ENCODE measurements at places on chromosomes 7 and 10. TPM values are rescaled to one million over a fixed set of nuclear protein-coding genes. Genes with fewer than 3 reads are reported as not detected.

The LRRTM3 gene
- not detected for total RNA-seq

- peak overlapping the region; percentile 66 for H3K4me3 ChIP-seq
- peaks cover 17% of the 10 kb centered on the region for H3K27me3 ChIP-seq
- DNase-seq, result no peak
Observed at GRCh38 chr7:26151096-26151495, 902 bp upstream of the NFE2L3 start.

DNA sequence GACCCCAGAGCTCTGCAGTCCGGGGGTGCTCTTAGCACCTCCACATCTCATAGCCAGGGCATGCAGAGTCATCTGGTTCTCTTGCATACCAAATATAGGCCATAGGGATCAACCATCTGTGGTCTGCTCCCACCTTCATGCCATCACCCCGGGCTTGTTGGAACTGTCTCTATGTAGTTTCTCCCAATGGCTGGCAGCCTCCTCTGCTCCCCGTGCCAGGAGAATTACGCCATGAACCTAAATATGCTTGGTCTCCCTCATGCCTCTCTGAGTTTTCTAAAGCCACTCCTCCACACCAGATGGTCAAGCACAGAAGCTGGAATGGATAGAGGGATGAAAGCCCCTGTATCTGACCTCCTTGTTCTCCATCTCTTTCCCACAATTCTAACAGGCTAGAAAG lies 302.6 kb upstream of the MYO3A start:
- H3K27ac ChIP-seq, result no peak overlapping the region
- no peaks in the 10 kb centered on the region for H3K27me3 ChIP-seq
- H3K4me1 ChIP-seq, result no peaks in the 10 kb centered on the region
- no peaks in the 10 kb centered on the region for H3K36me3 ChIP-seq

The RELN gene
- total RNA-seq, result 0.14 TPM

DNA sequence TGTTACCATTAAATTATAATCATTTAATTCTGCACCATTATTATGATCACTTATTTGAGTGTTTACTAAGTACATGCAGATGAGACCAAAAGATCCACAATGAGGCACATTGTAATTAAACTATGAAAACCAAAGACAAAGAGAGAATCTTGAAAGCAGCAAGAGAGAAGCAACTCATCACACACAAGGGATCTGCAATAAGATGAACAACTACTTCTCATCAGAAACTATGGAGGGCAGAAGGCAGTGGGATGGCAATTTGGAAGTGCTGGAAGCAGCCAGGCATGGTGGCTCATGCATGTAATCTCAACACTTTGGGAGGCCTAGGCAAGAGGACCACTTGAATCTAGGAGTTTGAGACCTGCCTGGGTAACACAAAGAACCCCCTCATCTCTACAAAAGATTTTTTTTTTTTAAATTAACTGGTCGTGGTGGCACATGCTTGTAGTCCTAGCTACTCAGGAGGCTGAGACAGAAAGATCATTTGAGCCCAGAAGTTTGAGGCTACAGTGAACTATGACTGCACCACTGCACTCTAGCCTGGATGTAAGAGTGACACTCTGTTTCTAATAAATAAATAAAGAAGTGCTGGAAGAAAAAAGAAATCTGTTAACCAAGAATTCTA lies 47.7 kb downstream of the CDK6 start:
- H3K36me3 ChIP-seq, result no peaks in the 10 kb centered on the region
- H3K4me1 ChIP-seq, result no peaks in the 10 kb centered on the region
- no peak for DNase-seq
- H3K27ac ChIP-seq, result no peak overlapping the region
- no peak overlapping the region for H3K4me3 ChIP-seq

- H3K27ac ChIP-seq, result no peak overlapping the region
- no peak overlapping the region for H3K4me3 ChIP-seq
- peaks cover 6% of the 10 kb centered on the region for H3K4me1 ChIP-seq
- H3K27me3 ChIP-seq, result no peaks in the 10 kb centered on the region
Observed at GRCh38 chr7:143493751-143494150, 16.1 kb downstream of the TAS2R41 start.

DNA sequence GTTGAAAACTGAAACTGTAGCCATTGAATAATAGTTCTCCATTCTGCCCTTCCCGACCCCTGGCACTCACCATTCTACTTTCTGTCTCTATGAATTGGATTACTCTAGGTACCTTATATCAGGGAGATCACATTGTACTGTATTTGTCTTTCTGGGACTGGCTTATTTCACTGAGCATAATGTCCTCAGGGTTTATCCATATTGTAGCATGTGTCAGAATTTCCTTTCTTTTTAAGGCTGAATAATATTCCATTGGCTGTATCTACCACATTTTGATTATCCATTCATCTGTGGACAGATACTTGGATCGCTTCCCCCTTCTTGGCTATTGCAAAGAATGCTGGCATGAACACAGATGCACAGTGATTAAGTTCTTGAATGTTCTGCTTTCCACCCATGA lies 107.4 kb downstream of the CDH23 start:
- no peaks in the 10 kb centered on the region for H3K4me1 ChIP-seq
- H3K27ac ChIP-seq, result no peak overlapping the region
- H3K36me3 ChIP-seq, result no peaks in the 10 kb centered on the region
- H3K27me3 ChIP-seq, result no peaks in the 10 kb centered on the region
- no peak for DNase-seq

- H3K4me3 ChIP-seq, result no peak overlapping the region
- H3K27ac ChIP-seq, result peak overlapping the region; percentile 47
- peaks cover 28% of the 10 kb centered on the region for H3K4me1 ChIP-seq
- no peaks in the 10 kb centered on the region for H3K27me3 ChIP-seq
- peaks cover 43% of the 10 kb centered on the region for H3K36me3 ChIP-seq
Observed at GRCh38 chr10:122098924-122099323, 110.0 kb downstream of the TACC2 start.

DNA sequence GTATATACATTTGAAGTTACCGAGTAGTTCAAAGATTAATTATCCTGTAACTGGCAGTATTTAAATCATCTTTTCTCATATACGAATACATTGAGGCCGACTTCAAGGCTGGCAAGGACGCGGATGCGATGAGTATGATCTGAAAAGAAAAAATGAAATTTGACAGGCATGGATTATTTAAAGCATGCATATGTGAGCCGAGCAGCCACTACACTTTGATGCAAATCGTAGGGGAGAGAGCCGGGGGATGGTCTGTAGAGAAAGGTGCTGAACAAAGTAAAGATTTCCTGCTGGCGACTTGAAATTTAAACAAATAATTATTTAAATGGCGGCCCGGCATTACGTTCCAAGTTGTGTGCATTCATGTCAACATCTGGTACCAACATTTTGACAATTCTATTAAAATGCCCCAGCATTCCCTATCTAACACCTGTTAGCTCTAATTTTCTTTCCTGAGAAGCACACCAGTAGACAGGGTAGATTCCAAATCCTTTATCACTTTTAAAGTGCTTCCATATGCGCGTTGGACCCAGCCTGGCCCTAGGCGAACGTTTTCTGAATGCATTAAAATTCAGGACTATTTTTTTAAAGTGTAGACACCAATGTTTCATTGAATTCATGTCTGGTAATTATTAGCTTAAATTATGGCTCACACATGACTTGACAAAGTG lies 188.7 kb downstream of the EMX2 start:
- H3K36me3 ChIP-seq, result no peaks in the 10 kb centered on the region
- peaks cover 6% of the 10 kb centered on the region for H3K27me3 ChIP-seq
- no peaks in the 10 kb centered on the region for H3K4me1 ChIP-seq
- DNase-seq, result no peak

The MBLAC1 gene
- total RNA-seq, result 2.6 TPM

The SORCS1 gene
- 0.36 TPM for total RNA-seq

DNA sequence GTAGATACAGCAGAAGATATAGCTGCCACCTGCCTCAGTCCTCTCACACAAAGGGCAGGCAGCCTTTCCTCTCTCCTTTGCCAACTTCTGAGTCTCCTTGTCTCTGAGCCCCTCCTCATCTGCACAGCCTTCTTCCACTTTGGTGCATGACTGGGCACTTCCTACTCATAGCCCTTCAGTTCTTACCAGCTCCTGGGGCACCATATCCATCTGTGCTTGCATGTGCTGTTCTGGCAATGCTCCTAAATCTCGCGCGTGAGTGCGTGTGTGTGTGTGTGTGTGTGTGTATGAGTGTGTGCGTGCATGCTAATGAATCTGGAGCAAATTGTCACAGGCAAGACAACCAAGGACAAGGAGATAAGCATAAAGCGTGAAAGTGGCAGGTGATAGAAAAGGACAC lies 1271.6 kb upstream of the SORCS1 start:
- no peak for DNase-seq
- H3K27ac ChIP-seq, result no peak overlapping the region

DNA sequence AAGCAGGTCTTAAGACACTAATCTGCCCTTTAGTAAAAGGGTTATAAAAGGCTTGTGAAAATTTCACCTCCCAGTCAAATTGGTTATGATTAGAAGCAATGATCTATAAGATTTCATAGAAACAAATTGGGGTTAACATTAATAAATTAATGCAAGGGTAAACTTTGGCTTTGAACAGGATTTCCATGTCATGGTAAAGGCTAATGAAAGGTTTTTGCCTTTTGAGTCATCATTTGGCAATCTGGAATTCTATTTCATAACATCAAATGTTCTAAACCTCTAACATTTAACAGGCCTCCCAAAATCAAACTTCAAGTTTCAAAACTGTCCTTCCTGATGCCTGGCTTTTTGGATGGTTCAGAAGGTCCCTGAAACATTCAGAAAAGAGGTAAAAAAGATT lies 62.4 kb downstream of the COA1 start:
- H3K27ac ChIP-seq, result no peak overlapping the region
- no peaks in the 10 kb centered on the region for H3K36me3 ChIP-seq
- H3K4me3 ChIP-seq, result no peak overlapping the region
- no peaks in the 10 kb centered on the region for H3K27me3 ChIP-seq
- no peak for DNase-seq

- H3K27me3 ChIP-seq, result no peaks in the 10 kb centered on the region
- H3K4me3 ChIP-seq, result no peak overlapping the region
- H3K27ac ChIP-seq, result no peak overlapping the region
- no peaks in the 10 kb centered on the region for H3K36me3 ChIP-seq
Observed at GRCh38 chr7:14739841-14740185, 162.7 kb downstream of the DGKB start.

DNA sequence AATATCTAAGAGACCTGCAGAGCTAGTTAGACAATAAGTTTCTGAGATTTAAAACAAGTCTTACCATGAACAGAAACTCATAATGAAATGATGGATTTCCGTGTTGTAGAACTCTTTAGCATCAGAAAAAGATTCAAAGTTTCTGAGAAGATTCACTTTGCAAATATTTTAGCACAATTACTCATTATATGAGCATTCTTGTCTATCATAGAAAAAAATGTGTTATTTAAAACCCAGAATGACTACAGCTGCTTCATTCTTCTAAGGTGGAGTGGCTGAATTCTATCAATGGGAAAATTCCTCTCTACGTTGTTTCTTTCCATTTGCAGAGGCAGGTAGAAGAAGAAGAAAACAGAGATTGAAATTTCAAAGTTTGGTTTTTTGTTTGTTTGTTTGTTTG lies 21.0 kb upstream of the RALA start:
- no peak overlapping the region for H3K4me3 ChIP-seq
- no peak overlapping the region for H3K27ac ChIP-seq
- H3K4me1 ChIP-seq, result no peaks in the 10 kb centered on the region
- H3K27me3 ChIP-seq, result no peaks in the 10 kb centered on the region
- no peak for DNase-seq
- no peaks in the 10 kb centered on the region for H3K36me3 ChIP-seq

The FAM241B gene
- 1.6 TPM for total RNA-seq

The TAS2R4 gene
- total RNA-seq, result 0.15 TPM

The UNCX gene
- total RNA-seq, result not detected

DNA sequence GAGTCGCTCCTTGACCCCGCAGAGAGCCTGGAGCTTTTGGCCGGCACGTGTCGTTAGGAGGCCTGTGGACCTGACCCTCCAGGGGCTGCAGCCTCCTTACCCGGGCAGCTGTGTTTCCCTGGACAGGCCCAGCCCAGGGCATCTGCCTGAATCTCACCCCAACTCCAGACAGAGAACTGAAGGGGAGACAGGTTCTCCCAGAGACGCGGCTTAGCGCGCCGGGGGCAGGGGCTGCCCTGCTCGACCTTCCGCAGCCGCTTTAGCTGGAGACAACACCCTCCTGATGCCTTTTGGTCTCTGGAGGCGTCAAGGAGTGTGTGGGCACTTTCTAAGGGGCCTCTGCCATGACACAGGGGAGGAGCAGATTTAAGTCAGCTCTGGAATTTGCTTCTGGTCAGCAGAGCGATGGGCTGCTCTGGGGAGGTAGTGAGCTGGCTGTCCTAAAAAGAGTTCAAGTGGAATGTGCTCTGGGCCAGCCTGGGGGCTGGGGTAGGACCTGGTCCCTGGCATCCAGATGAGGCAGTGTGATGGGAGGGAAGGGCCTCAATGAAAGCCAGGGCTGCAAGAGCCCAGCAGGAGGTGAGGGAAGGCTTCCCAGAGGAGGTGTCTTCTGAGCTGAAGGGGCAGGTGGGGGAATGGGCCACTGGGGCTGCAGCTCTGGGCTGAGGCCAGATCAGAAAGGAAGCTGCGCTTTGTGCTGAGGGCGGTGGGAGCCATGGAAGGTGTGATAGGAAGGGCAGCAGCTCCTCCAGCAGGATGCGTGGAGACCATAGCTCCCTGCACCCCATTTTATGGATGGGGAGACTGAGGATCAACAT lies 5.8 kb downstream of the GRIFIN start:
- DNase-seq, result no peak
- no peak overlapping the region for H3K27ac ChIP-seq
- H3K36me3 ChIP-seq, result no peaks in the 10 kb centered on the region

The CYP2E1 gene
- total RNA-seq, result 1.6 TPM

DNA sequence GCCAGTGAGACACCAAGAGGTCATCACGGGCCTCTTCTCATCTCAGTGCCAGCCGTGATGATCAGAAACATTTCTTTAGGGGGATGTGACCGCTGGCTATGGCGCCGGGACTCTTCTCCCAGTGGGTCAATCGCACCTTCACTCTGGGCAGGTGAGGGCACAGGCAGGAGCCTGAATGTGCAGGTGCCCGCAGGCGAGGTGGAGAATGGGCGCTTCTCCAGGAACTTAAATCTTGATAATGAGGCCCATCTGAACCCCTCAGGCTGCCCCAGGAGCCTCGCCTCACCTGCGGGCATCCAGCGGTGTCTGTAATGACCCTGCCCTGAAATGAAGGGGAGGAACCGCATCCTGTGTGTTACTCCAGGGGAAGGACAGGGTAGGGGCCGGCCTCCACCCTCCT lies 204.7 kb downstream of the ADARB2 start:
- no peaks in the 10 kb centered on the region for H3K27me3 ChIP-seq
- no peak for DNase-seq
- H3K4me1 ChIP-seq, result no peaks in the 10 kb centered on the region
- H3K27ac ChIP-seq, result no peak overlapping the region
- H3K36me3 ChIP-seq, result no peaks in the 10 kb centered on the region

DNA sequence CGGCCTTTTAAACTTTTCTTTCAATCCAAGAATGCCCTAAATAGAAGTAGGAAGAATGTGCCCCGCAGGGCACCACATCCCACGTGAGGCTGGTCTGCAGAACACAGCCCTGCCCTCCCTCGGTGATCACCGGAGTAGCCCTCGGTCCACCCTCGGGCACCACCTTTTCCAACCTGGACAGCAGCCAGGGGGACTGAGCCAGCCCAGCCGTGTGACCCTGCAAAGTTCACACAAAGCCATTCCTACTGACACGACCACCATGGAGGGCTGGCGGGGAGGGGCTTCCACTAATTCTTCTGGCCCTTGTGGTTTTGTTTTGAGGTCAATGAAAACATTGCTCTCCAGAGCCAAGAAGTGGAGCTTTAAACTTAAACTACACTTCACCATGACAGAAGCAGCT lies 132.2 kb downstream of the TCERG1L start:
- no peaks in the 10 kb centered on the region for H3K36me3 ChIP-seq
- peaks cover 16% of the 10 kb centered on the region for H3K27me3 ChIP-seq
- DNase-seq, result no peak
- no peak overlapping the region for H3K27ac ChIP-seq
- H3K4me1 ChIP-seq, result no peaks in the 10 kb centered on the region

GRCh38 chr10:117723343-117723742 lies 180.8 kb downstream of the EMX2 start:
- H3K27ac ChIP-seq, result no peak overlapping the region
- H3K27me3 ChIP-seq, result no peaks in the 10 kb centered on the region
- no peaks in the 10 kb centered on the region for H3K36me3 ChIP-seq

The PLEKHA1 gene
- total RNA-seq, result 53.1 TPM

Data from psoas muscle (tissue), 8 donors.